Sigmoid colon (tissue), 7 donors: ENCODE measurements at places on chromosomes 1 and 21.

DNA sequence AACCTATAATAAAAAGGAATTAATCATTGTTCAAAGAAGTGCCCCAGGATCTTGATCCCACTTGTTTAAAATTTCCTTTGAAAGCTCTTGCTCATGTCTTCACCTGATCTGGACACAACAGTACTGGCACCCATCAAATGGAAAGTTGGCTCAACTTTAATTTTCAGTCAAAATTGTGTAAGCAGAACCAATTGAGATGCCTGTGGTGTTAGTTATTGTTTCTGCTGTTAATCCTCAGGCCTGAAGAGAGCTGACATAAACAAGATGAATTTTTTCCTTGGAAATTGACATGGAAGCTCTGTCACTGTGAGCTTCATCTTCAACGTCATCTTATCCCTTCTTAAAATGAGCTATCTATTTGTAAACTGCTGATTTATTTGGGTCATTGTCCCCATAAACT is 88.3 kb upstream of the TNFSF4 start:
- peaks cover 31% of the 10 kb centered on the region for H3K4me1 ChIP-seq
- H3K27me3 ChIP-seq, result no peaks in the 10 kb centered on the region
- no peaks in the 10 kb centered on the region for H3K36me3 ChIP-seq
- H3K4me3 ChIP-seq, result no peak overlapping the region
- no peak overlapping the region for H3K27ac ChIP-seq

GRCh38 chr1:245704341-245704740 is 549.6 kb downstream of the KIF26B start:
- no peaks in the 10 kb centered on the region for H3K27me3 ChIP-seq
- no peak for DNase-seq

- no peak overlapping the region for H3K27ac ChIP-seq
- H3K4me3 ChIP-seq, result no peak overlapping the region
- H3K4me1 ChIP-seq, result no peaks in the 10 kb centered on the region
- H3K36me3 ChIP-seq, result no peaks in the 10 kb centered on the region
- no peaks in the 10 kb centered on the region for H3K27me3 ChIP-seq
These were observed 753.2 kb upstream of the B3GALT2 start for GRCh38 chr1:193939585-193939984.

DNA sequence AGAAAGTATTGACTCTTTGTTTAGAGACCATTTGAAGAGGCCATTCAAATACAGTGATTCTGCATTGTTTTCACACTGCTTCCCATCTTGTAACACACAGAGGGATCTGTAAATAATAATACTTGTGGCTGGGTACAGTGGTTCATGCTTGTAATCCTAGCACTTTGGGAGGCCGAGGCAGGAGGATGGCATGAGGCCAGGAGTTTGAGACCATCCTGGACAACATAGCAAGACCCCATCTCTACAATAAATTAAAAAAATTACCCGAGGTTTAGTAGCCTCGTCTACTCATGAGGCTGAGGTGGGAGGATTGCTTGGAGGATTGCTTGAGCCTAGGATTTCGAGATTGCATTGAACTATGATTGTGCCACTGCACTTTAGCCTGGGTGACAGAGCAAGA is 5.7 kb downstream of the ZMYM4 start:
- no peak for DNase-seq
- no peaks in the 10 kb centered on the region for H3K36me3 ChIP-seq
- H3K4me1 ChIP-seq, result peaks cover 11% of the 10 kb centered on the region

DNA sequence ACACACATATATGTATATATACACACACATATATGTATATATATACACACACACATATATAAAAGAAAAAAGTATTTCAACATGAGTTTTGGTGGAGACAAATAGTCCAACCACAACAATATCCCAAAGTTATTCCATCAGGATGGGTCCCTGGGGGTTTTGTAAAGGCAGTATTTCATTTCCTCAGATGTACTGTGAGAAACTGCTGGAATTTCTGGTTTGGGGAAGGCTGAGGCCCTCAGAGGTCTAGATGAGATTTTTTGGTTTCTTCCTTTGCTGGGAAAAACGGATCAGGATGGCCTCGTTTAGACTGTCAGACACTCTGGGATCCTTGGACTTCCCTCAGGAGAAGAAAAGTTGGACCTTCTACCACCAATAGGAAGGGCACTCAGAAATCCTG is 36.5 kb upstream of the TENT5B start:
- no peaks in the 10 kb centered on the region for H3K27me3 ChIP-seq
- no peak for DNase-seq

- peak overlapping the region; percentile 14 for H3K27ac ChIP-seq
- H3K4me1 ChIP-seq, result peaks cover 37% of the 10 kb centered on the region
- peak; percentile 69 for DNase-seq
- peaks cover 29% of the 10 kb centered on the region for H3K36me3 ChIP-seq
- no peak overlapping the region for H3K4me3 ChIP-seq
These were observed 21.2 kb downstream of the ZNF697 start for GRCh38 chr1:119626841-119627240.

DNA sequence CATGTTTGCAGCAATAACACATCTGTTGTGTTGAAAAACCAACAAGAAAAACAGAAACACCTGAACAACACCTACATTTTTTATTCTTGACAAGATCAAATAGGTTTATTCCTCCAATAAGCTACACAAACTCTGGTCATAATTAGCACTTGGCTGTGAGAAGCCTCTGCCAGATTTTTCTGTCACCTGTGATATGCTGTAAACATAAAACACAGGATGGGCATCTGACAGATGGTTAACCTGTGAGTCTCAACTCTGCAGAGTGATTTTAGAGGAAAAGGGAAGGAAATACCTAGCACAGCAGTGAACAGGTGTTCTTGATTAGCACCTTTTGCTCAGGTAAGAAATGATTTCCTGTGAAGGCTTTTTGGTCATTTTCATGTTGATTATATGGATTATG is 175.4 kb upstream of the COA6 start:
- H3K4me1 ChIP-seq, result no peaks in the 10 kb centered on the region
- no peak overlapping the region for H3K4me3 ChIP-seq
- DNase-seq, result no peak

DNA sequence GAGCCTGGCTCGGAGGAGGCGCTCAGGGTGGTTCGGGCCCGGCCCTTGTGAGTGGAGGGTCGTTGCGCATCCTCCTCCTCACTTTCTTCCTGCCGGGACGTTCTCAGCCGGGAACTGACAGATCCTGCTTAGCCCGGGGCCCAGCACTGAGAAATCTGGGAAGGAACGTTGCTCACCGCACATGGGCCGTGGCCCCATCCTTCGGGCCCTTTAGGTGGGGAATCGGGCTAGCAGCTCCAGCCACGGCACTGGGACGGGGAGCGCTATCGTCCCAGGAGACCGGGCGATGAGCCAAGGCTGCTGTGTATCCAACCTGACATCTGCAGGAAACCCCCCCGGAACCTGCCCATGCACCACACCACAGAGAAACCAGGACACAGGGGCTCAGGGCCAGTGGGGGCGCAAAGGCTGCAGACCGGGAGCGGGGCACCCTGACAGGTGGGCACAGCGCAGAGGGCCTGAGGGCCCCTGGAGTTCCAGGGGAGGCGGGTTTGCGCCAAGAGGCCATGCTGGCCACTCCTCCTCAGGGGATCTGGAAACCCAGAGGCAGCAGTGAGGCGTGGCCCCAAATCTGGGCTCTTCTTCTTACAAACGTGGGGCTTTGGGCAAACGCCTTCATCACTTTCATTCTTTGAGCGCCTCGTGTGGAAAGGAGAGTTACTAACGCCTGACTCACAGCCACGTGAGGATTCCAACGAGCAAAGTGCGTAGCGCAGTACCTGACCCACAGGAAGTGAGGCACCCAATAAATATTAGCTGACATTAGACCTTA is at the start of gene SH2D5:
Gene SH2D5 (minus strand): TSS at position 116 of the 772 bp plus-strand sequence. CDS start 4,659 bp downstream, outside the sequence.
- peaks cover 21% of the 10 kb centered on the region for H3K4me1 ChIP-seq
- peaks cover 8% of the 10 kb centered on the region for H3K27me3 ChIP-seq
- peak within 1 kb of the TSS; percentile 80 for H3K27ac ChIP-seq
- no peaks in the 10 kb centered on the region for H3K36me3 ChIP-seq
- H3K4me3 ChIP-seq, result peak within 1 kb of the TSS; percentile 58

GRCh38 chr1:51342591-51343206 is 12.3 kb upstream of the TTC39A start:
- no peak for DNase-seq
- H3K36me3 ChIP-seq, result no peaks in the 10 kb centered on the region
- H3K4me1 ChIP-seq, result peaks cover 7% of the 10 kb centered on the region
- peaks cover 30% of the 10 kb centered on the region for H3K27me3 ChIP-seq

GRCh38 chr1:215631489-215631888 is 64.4 kb downstream of the KCTD3 start:
- no peaks in the 10 kb centered on the region for H3K4me1 ChIP-seq
- H3K27me3 ChIP-seq, result no peaks in the 10 kb centered on the region
- no peak for DNase-seq
- H3K27ac ChIP-seq, result no peak overlapping the region

GRCh38 chr21:45112371-45112770 is 38.0 kb downstream of the ADARB1 start:
- H3K36me3 ChIP-seq, result no peaks in the 10 kb centered on the region
- no peaks in the 10 kb centered on the region for H3K27me3 ChIP-seq
- DNase-seq, result peak; percentile 17
- H3K4me1 ChIP-seq, result no peaks in the 10 kb centered on the region

DNA sequence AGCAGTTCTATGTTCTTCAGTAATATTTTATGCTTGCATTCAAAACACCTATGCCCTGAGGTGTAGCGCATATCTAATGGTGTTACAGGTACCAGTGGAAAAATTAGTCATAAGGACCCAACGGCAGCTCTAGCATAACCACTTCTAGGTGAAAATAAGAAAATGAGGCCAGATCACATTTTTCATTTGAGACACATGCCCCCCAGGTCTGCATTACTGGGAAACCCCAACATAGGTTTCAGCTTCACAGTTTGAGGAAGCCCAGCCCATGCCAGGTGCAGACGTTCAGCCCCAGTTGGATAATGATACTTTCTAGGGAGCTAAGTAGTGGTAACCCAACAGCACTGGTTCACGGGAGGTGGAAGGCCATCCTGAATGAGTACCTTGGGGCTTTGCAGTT is 129.8 kb downstream of the CNIH3 start:
- no peak overlapping the region for H3K27ac ChIP-seq
- DNase-seq, result no peak
- H3K4me1 ChIP-seq, result no peaks in the 10 kb centered on the region
- no peak overlapping the region for H3K4me3 ChIP-seq
- no peaks in the 10 kb centered on the region for H3K36me3 ChIP-seq
- H3K27me3 ChIP-seq, result no peaks in the 10 kb centered on the region

GRCh38 chr1:49541096-49541752 is 482.5 kb downstream of the AGBL4 start:
- H3K27ac ChIP-seq, result no peak overlapping the region
- H3K27me3 ChIP-seq, result no peaks in the 10 kb centered on the region
- H3K4me1 ChIP-seq, result no peaks in the 10 kb centered on the region
- no peak overlapping the region for H3K4me3 ChIP-seq
